GM06990 (cell line): ENCODE measurements at places on chromosomes 4 and X.

DNA sequence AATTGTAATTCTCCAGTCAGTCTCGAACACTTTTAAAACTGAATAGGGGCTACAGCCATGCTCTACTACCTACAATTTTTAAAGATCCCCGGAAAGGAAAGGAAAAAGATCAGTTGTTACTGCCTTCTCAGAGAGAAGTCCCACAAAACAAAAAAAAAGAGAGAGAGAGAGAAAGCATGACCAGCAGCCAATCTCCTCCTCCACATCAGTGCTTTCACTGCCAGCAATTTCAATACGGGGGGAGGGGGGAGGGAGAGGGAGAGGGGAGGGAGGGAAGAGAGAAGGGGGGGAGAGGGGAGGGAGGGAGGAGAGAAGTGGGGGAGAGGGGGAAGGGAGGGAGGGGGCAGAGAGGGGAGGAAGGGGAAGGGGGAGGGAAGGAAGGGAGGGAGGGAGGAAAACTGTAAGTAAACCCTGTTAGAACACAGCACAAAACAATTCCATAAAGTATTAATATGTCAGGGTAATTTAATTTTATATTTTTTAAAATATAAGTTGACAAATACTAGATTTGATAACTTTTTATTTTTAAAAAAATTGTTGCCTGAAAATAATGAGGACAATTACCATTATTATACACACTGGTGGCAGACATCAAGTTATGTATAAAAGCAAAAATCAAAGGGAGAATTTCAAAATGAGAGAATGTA is 108.0 kb downstream of the LRBA start:
- no peak for DNase-seq

- no peak for DNase-seq
These were observed 121.2 kb upstream of the RBPJ start for GRCh38 chr4:26199596-26199995.

- no peak for DNase-seq
These were observed 101.2 kb downstream of the ZNF674 start for GRCh38 chrX:46444011-46444410.

DNA sequence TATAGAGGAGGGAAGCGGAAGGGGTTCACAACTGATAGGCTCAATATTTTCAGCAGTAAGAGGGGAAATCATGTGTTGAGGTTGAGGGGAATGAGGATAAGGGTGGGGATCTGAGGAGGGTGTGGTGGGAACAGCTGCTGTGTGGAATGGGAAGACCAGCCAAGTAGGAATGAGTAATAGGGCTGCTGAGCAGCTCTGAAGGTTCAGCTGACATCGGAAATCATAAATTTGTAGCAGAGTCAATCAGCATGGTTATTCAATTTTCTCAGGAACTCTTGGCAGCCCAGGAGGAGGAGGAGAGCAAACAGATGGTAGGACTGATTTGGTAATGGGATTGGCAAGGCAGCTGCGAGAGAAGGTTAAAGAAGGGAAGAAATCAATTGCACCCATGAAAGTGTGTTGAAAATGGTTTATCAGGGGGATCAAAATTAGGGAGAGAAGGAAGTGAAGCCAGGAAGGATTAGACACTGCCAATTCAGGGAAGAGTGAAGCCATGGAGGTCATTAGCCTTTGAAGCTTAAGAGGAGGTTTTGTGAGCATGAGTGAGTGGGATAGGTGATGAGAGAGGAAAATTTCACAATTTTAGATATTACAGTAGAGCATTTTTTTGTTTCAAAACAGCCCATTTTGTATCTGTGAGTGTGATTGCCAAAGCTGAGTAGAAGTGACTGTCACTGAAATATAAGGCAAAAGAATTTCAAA is 82.6 kb downstream of the PCDH7 start:
- DNase-seq, result no peak

GRCh38 chrX:38236901-38237615 is 16.4 kb upstream of the SRPX start:
- DNase-seq, result no peak

- DNase-seq, result no peak
These were observed 153.3 kb downstream of the PRDM5 start for GRCh38 chr4:120769227-120769626.

- no peak for DNase-seq
These were observed 24.3 kb downstream of the ADD1 start for GRCh38 chr4:2867758-2868491.

DNA sequence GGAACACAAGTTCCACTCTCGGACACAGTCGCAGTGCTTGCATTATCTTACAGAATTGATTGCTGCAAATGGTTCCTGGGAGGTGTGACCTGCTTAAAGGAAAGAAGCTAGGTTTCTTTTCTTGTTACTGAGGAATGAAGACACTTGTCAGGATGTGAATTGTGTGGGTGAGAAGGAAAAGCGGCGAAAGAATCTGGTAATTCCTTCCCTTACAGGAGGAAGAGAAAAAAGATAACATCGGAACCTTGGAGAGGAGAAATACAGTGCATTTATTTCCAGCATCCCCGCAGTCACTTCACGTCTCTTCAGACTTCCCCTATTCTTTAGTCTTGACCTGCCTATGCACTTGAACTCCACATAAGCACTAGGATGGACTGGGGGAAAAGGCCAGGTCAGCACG is 389 bp upstream of the CCSER1 start:
- DNase-seq, result no peak

DNA sequence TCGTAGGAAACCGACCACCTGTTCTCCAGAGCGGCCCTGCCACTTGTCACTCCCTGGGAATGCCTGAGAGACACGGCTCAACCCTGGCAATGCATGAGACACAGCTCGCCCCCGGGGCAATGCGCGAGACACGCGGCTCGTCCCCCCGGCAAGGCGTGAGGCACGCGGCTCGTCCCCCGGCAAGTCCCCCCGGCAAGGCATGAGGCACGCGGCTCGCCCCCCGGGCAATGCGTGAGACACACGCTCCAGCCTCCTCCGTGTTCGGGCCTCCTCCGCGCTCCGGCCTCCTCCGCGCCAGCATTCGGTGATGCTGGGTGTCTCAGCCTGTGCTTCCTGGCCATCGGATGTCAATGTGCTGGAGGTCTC is 27.5 kb upstream of the CPLX1 start:
- DNase-seq, result no peak

DNA sequence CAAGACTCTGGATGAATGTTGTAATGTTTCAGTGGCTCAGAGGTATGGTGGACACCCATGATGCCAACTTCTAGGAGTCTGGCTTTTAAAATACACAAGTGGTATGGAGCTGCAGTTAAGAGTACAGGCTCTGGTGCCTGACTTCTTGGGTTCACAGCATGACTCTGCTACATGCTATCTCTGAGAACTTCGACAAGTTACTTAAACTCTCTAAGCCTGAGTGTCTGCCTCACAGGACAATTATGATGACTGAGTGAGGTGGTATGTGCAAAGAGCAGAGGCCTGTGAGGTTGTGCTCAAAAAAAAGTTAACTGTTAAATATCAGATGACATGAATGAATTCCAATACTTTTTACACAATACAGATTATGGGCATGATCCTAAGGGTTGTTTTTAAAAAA is 90.9 kb upstream of the SRD5A3 start:
- no peak for DNase-seq

DNA sequence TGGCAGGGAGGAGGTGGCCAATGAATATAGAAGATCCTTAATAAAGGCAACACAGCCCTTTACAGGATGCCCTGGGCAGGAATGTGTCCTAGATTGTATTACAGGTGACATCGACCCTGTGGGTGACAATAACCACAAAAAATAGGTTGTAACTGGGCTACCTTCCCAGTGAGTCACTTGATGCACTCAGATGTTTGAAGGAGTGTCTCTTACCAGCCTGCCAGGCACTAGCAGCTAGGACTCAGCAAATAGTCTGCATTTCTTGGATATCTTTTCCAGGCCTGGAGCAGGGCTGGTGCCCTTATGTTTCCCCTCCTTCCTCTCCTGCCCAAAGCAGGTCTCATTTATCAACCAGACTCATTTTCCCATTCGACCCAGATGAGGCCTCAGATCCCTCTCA is 50.9 kb upstream of the TMEM164 start:
- DNase-seq, result no peak

DNA sequence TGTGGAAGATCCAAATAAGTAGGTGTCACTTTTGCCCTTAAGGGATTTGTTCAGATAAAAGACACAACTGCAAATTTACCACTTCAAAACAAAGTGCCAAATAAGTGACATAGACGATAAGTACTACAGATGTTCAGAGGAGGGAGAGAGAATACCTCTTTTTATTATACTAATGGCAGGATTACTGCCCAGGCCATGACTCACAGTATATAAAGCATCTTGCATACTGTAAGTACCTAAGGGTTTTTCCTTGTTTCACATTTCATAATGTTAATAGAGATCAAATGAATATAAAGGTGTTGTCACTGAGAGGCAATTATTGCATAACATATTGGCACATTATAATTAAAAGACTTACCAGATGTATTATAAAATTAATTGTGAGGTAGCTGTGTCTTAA is 46.4 kb downstream of the PTPN13 start:
- DNase-seq, result no peak

GRCh38 chr4:11596989-11597388 is 168.3 kb upstream of the HS3ST1 start:
- no peak for DNase-seq

DNA sequence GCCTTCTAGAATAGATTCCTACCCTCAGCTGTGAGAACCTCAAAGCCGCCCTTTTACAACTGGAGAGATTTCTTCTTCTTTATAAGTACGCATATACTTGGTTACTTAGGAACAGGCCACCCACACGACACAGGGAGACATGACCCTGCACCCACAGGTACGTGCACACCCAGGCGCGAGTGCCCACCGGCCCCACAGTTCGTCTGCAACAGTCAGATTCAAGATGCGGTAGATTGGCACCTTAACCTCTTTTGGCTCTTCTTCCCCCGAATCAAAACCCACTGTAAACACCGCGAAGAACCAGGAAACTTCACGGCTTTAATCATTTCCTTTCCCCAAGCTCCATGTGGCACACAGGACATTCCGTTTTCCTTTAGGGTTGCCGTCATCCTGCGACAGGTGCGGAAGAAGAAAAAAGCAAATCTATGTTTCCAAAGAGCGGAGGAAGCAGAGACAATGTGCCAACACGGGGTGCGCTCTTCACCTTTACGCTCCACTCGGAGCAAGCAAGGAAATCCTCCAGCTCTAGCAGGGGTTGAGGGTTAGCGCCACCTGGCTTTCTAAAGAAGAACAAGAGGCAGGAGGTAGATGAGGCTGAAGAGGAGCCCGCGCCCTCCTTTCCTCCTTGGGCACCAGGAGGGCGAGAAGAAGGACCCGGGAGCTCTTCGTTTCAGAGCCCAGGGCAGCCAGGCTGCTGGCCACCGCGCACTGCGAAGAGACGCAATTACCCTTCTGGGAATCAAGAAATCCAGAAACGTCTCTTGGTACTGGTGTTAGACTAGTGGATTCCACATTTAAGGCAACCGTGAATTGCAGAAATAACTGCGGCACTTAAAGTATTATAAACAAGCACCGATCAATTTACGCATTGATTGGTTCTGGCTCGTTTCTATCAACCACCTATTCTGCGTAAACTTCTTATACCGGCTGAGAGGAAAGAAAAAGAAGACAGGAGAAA is 35.7 kb downstream of the HAND2 start:
- DNase-seq, result peak; percentile 38

- no peak for DNase-seq
These were observed 170.4 kb downstream of the SMIM20 start for GRCh38 chr4:26084414-26084813.

GRCh38 chrX:138775517-138775916 is 64.0 kb upstream of the FGF13 start:
- no peak for DNase-seq

GRCh38 chr4:128715616-128716015 is 93.9 kb upstream of the JADE1 start:
- no peak for DNase-seq

GRCh38 chr4:74886484-74886883 is 46.4 kb upstream of the PARM1 start:
- DNase-seq, result no peak

- DNase-seq, result no peak
These were observed 16.8 kb downstream of the POLR2B start for GRCh38 chr4:56995525-56995924.

- DNase-seq, result no peak
These were observed 43.6 kb downstream of the UGT2A3 start for GRCh38 chr4:68907788-68908700.

GRCh38 chr4:15361529-15361928 is 66.3 kb upstream of the C1QTNF7 start:
- DNase-seq, result no peak

DNA sequence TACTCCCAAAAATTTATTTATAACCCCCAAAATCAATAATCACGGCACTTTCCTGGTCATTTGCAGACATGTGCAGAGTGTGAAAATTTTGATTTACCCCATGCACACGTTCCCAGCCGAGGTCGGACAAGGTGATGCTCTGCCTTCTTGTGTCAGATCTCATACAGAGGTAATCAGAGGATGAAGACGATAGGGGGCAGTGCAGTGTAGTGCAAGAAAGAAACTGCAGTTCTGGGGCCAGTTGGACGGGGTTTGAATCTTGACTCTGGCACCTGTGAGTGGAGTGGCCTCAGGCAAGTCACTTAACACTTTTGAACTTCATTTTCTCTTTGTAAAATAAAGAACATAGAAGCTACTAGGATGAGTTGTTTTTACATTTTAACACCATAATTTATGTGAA is 88.4 kb downstream of the FRMPD3 start:
- DNase-seq, result no peak

DNA sequence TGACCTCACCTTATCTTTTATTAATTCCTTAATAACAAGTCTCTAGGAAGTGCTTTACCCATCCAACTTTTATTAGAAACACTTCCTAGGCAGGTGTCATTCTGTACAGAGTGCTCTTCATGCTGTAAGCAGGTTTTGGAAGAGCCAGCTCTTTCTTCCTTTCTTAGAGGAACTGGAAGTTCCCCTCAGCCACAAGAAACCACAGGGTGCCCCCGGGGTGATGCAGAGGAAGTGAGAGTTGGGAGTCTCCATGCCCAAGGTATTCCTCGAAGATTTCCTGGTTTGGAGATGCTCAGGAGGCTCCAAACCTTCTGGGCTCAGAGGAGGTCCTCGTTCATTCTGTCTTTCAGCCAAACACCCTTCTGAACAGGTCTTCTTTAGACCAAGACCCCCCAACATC is 83.8 kb downstream of the EGF start:
- no peak for DNase-seq

GRCh38 chr4:121792966-121793365 is 8.2 kb upstream of the EXOSC9 start:
- no peak for DNase-seq

- no peak for DNase-seq
These were observed 69.0 kb upstream of the ATOH1 start for GRCh38 chr4:93759506-93759905.
